WERI-Rb-1 (cell line): ENCODE measurements at places on chromosomes 2 and 18.

DNA sequence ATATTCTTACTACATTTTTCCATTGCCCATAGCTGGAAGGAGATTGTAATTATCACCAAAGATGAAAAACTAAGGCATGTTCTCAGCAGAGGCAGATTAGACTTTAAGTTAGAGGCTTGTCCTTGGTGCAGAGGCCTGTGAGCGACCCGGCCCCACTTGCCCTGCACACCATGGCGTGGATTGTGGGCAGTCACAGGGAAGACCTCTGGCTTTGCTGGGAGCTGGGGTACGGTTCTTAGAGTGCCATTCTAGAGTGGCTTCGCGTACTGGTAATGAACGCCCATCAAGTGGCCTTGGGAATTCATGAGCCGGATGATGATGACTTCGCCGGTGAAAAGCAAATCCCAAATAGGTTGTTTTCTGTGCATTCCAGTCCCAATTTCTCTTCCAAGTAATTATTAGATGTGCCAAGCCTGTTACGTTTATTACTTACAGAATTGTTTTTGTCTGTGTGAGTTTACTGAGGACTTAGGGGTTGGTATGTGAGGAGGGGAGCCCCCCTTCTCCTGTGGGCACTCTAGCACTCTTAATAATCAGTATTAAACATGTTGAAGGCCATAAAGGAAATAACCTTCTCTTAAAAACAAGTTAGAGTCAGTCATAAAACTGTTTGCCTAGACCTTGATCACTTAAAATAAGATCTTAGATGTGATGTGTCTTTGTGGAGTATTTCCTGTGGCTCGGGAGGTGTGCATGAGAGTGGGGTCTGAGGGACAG, 90.6 kb downstream of the LDLRAD4 start:
- no peak for DNase-seq

- DNase-seq, result no peak
Measured at GRCh38 chr2:133942398-133942797, 311.5 kb upstream of the MGAT5 start.

GRCh38 chr2:137050949-137051348, 285.6 kb downstream of the THSD7B start:
- DNase-seq, result no peak

- no peak for DNase-seq
Measured at GRCh38 chr2:42944779-42945415, 152.5 kb upstream of the HAAO start.

DNA sequence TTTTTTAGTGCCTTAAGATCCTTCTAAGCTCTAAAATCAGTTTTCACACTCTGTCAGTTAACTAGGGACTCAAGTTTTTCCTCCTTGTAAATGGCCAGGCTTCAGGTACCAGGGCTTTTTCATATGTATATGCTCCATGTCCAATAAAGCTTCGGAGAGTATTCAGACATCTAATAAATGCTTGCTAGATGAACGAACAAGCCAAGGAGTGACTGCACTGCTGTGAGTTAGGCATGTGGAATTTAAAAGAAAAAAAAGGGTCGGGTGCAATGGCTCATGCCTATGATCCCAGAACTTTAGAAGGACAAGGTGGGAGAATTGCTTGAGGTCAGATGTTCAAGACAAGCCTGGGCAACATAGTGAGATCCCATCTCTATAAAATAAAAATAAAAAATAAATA, 81.9 kb downstream of the CDH2 start:
- no peak for DNase-seq

DNA sequence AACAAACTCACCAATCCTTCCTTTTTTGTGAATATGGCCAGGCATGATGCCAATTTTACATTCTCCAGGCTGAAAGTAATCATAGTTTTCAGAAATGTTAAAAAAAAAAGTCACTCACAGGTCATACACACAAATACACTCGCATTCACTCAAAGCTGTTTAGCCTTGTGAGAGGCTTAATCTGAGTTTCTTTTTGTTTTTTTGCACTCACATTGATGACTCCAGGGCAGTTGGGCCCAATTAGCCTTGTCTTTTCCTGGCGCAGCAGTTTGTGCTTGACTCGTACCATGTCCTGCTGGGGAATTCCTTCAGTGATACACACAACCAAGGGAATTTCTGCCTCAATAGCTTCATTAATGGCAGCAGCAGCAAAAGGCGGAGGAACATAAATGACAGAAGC, 18.0 kb downstream of the SUCLG1 start:
- DNase-seq, result no peak

DNA sequence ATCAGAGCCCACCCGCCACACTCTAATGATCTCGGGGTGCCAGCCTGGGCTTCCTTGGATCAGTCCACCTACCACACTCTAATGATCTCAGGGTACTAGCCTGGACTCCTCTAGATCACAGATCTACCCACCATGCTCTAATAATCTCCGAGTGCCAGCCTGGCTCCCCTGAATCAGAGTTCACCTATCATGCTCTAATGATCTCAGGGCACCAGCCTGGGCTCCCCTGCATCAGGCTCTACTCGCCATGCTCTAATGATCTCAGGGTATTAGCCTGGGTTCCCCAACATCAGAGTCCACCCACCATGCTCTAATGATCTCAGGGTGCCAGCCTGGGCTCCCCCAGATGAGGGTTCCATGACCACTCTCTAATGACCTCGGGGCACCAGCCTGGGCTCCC, 48.1 kb downstream of the EIPR1 start:
- DNase-seq, result no peak

DNA sequence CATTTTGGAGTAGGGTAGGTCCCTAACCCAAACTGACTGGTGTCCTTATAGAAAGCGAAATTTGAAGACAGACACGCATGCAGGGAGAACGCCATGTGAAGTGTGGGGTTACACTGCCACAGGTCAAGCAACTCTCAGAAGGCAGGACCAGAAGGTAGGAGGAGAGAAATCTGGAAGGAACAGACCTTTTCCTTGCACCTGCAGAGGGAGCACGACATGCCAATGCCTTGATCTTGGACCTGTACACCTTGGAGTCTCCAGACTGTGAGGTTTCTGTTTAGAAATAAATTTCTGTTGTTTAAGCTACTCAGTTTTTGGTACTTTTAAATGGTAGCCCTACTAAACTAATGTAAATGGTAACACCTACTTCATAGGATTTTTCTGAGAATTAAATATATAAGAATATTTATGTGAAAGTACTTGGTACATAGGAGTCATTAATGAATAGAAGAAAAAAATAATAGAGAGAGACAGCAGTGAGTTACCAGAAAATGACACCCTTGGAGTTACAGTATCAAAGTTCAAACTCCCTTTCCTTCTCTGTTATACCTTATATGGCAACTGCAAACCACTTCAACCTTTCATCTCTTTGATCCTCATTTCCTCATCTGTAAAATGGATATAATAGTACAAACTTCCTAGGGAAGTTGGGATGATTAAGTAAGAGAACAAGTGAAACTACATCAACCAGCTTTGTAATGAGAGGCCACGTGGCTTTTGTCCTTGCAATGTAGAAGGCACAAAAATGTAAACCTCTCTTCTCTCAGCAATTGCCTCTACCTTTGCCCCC, 184.9 kb upstream of the PARD3B start:
- no peak for DNase-seq

GRCh38 chr2:66581339-66582103, 146.6 kb downstream of the MEIS1 start:
- DNase-seq, result no peak

DNA sequence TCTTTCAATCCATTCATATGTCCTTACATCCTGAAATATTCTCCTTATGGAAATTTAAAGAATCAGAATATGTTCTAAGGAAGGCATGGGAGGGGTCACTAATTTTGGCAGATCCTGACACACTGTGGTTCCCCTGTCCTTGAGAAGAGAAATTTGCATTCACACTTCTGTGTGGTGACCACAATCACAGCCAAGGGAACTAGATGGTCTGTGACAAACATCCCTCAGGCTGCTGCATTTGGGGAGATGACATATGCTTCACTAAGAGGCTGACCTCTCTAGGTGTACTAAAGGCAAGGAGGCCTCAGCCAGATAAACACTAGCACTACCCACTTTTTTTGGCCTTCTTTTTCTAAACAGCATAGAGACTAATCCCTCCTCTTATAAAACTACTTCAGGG, 129.6 kb downstream of the MREG start:
- DNase-seq, result no peak

DNA sequence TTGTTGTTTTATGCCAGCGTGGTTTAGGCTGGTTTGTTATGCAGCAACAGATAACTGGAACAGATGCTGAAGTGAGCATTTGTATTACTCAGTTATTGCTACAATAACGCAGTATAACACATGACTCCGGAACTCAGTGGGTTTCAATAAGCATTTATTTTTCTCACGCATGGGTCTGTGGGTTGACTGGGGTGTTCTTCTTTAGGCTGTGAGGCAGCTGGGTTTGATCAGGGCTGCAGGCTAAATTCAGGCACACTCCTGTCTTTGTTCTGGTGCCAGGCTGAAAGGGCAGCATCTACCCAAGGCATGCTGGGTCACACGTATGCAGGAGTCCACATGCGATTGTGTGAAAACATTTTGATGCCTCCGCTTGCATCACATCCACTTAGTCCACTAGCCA, 3.8 kb upstream of the SLC1A4 start:
- DNase-seq, result no peak

DNA sequence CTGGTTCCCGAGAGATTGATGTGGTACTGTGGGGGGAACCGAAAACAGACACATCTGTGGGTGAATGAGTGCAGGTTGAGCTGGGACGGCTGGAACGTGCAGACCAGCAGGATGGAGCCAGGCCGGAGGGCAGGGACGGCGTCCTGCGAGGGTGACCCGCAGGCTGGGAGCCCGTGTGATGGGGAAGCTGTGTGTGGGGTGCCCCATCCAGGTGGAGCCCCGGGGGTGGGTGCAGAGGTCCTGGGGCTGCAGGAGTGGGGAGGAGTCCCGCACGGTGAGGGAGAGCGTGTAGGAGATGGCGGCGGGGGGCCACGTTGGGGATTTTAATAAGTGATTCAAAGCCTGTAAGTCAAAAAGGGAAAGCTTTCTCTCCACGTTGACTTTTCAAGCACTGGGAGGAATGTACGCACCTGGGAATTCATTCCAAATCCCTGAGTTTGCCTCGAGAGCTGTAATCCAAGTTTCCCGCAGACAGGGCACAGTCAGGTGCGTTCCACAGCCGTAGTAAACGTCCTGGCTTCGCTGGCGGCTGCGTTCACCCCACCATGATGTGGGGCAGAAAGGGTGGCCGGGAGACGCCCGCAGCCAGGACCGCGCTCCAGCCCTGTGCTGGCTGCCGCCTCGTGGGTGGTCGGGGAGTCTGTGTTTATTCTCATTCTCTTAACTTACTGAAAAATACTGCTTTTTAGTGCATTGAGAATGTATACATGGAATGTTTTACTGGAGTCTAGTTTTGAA, 54.0 kb downstream of the NFATC1 start:
- no peak for DNase-seq

- no peak for DNase-seq
Measured at GRCh38 chr18:3323900-3324299, 62.0 kb downstream of the MYL12B start.

DNA sequence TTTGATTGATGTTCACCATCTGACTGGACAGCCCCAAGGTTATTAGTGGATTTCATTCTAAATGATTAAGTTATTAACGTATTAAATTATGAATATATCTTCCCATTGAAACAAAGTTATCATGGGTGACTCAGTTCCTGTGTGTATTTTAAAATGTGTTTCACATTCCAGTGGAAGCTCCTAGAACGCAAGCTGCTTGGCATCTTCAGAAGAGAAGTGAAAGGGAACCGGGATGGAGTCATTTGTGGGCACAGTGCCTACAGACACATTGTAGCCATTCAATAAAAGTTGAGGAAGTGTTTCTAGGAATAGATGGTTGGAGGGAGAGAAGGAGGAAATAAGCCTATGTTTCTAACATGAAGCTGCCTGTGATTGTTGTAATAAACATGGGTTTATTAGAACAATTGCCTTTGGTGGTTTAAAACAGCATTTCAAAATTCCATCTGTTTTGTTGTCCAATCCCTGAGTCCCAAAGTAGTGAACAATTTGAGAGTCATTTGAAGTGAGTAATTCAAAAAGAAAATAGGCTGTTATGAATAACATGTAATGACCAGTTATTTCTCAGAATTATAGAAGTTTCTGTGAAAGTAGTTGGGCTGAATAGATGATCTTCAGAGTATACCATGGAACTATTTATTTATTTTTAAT, 143.5 kb downstream of the PKP4 start:
- DNase-seq, result no peak

DNA sequence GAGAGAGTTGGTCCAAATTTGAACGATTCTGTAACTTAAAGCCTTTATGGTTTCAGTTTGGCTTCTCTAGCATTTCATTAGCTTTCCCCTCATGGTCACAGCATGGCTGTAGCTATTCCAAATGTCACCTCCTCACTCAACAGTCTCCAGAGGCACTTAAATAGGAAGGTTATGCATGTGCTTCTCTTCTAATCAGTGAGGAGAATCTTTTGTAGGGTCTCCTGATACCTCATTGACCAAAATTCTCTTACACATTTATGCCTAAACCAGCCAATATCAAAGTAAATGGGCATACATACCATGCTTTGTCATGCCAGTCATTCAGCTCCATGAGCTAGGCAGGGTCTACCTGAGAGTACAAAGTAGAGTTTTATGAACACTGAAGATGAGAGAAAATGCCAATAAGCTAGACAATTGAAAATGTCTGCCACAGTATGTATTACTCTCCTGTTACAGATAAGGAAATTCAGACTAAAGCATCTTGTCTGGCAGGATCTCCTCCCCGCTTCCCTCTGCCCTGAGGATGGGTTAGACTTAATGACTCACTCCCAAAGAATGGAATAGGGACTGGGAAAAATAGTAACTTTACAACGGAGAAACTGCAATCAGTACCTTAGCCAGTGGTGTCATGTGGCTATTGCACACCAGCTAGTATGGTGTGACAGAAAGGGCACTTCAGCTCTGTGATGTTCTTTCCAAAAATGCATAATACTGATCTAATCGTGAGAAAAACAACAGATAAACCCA, 15.4 kb downstream of the DSG2 start:
- no peak for DNase-seq

- no peak for DNase-seq
Measured at GRCh38 chr2:104818264-104818663, 35.7 kb upstream of the POU3F3 start.

- no peak for DNase-seq
Measured at GRCh38 chr2:172454404-172455120, 27.2 kb downstream of the ITGA6 start.

GRCh38 chr2:120224256-120224655, 1.1 kb upstream of the TMEM185B start:
- no peak for DNase-seq

DNA sequence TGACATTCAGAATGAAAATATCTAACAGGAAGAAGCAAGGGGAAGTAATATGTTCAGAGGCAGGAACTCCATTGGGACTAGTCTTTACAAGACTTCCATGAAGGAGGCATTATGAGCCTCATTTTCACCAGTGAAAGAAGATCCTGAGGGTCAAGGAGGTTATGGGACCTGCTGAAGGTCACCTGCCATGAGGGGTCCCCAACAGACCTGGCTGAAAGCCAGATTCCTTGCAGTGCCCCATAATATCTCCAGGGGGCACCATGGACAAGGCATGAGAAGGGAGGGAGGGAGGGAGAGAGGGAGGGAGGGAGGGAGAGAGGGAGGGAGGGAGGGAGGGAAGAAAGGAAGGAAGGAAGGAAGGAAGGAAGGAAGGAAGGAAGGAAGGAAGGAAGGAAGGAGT, 27.9 kb downstream of the XDH start:
- DNase-seq, result peak; percentile 43

GRCh38 chr2:218264773-218265561, 4.2 kb downstream of the GPBAR1 start:
- no peak for DNase-seq

GRCh38 chr2:158255257-158255656, 153.6 kb downstream of the UPP2 start:
- no peak for DNase-seq
